ENCODE measurements at places on chromosomes 1 and 21. TPM values are rescaled to one million over a fixed set of nuclear protein-coding genes. Genes with fewer than 3 reads are reported as not detected.

Gene LENEP
- not detected for total RNA-seq

Gene PHF13
- 19.3 TPM for total RNA-seq

Gene SLC6A9
- 5.5 TPM for total RNA-seq

Gene GPR61
- total RNA-seq: not detected

Gene IFT25
- total RNA-seq: 24.0 TPM

Gene OR2L5
- total RNA-seq: not detected

Gene LCE3E
- total RNA-seq: not detected

Gene SAMD11
- total RNA-seq: 30.1 TPM

Gene MYBPH
- not detected for total RNA-seq

Gene TXLNA
- total RNA-seq: 55.5 TPM

Gene ZC3H12A
- 26.5 TPM for total RNA-seq

Gene PCBP3
- total RNA-seq: 7.0 TPM

Gene OPRD1
- total RNA-seq: not detected

Gene MAP10
- total RNA-seq: 0.81 TPM

Gene SMCP
- not detected for total RNA-seq

Gene SFN
- total RNA-seq: 7.6 TPM

Gene SELE
- 14.8 TPM for total RNA-seq

Gene ESPN
- 0.84 TPM for total RNA-seq

Gene LHX8
- total RNA-seq: not detected

Gene SEMA4A
- total RNA-seq: 8.9 TPM

Gene NUP210L
- total RNA-seq: 0.16 TPM

Gene FHL3
- 67.9 TPM for total RNA-seq

Gene C1orf53
- 0.81 TPM for total RNA-seq

Gene LAMB3
- 3.9 TPM for total RNA-seq

Gene HMGCS2
- not detected for total RNA-seq

Gene GSTM3
- total RNA-seq: 17.9 TPM

Gene ABCG1
- total RNA-seq: 24.2 TPM

Gene ATAD3C
- total RNA-seq: 5.5 TPM

Gene GNAT2
- not detected for total RNA-seq

Gene C1orf210
- total RNA-seq: not detected

Gene TAF1A
- total RNA-seq: 5.6 TPM

Gene OR2AJ1
- total RNA-seq: not detected

Gene MMEL1
- total RNA-seq: 2.4 TPM

Gene UBXN10
- total RNA-seq: 0.23 TPM

Gene S100A7
- not detected for total RNA-seq

Gene COL16A1
- total RNA-seq: 188 TPM

Gene HOOK1
- 0.51 TPM for total RNA-seq
